GM03348 (cell line): ENCODE measurements at places on chromosomes 16 and 17.

GRCh38 chr16:87107201-87107600 lies 210.0 kb downstream of the C16orf95 start:
- no peak for DNase-seq

DNA sequence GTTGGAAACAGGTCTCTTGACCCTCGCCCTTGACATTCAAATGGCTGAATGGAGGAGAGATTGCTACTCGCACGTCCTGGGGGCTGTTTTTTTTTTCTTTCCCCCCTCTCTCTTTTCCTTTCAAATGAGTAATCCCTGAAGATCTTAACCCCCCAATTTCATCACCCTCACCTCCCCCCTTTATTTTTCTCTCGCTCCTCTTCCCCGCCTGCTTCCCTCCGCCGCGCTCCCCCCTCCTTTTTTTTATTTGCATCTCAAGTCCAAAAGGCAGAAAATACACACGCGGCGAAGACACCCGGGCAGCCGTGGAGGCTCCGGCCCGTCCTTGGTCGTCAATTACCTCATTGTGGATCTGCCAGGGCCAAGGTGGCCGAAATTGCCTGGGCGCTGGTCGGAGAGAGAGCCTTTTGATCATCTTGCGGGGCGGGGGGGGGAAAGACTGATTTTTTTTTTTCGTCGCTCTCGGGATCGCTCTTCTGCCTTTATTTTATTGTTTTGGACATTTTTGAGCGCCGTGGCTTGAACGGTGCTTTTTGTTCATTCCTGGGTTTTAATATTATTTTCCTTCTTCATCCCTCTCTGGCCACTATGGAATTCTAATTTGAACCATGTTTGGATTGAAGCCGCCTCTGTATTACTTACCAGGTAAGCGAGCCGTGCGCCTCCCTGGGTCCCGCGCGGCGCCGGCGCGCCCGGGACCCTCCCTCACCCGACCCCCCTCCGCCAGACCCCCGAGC lies 57.2 kb upstream of the GSE1 start:
- DNase-seq = peak; percentile 70

GRCh38 chr17:17748179-17748578 lies 66.9 kb downstream of the RAI1 start:
- no peak for DNase-seq

DNA sequence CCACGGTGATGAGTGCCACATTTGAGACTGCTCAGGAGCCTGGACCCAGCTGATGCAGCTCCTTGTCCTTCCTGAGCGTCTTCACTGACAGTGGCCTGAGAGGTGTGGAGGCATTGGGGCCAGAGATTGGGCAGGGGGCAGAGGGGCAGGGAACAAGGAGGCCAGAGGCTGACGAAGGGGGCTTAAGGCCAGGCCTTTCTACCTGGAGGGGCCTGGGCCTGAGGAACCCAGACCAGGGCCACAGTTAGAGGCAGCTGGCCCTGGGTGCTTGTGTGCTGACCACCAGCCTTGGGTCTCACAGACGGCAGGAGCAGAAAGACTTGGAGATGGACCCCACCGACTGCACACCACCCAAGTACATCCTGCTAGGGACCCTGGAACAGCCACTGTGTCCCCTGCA lies 168.2 kb upstream of the ZNF267 start:
- DNase-seq = no peak

- DNase-seq = peak; percentile 64
These were observed 36.8 kb downstream of the CHD9 start for GRCh38 chr16:53091466-53092211.

GRCh38 chr17:11952610-11953009 lies 44.7 kb downstream of the ZNF18 start:
- DNase-seq = no peak

DNA sequence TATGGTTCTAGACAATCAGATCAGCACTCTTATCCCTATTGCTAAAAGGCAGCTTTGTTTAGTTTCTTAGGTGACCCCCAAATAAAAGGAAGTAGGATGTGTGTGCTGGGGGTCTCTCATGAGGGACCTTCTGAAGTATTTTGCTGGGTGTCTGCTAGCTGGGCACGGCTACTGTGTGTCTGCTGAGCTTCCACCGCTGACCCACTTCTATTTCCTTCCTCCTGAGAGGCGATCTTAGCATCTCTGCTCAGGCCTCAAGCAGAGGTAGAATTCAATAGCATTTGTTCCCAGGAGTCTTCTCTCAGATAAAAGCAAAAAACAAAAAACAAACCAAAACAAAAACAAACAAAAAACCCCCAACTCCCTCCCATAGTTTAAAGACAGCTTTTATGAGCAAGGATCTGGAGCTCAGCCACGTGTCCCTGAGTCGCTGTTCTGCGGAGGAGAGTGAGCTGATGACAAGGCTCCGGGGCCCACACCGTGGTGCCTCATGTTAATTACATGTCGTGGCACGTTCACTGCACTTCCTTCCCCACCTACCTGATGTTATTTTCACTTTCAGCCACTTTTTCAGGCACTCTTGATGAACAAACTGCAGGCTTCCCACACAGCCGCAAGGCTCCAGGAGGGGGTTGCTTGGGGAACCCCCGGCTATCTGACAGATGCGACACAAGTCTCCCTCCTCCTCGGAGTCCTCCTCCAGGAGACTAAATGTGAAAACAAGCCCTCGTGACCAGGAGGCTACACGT lies 83.5 kb downstream of the MARCHF10 start:
- no peak for DNase-seq

DNA sequence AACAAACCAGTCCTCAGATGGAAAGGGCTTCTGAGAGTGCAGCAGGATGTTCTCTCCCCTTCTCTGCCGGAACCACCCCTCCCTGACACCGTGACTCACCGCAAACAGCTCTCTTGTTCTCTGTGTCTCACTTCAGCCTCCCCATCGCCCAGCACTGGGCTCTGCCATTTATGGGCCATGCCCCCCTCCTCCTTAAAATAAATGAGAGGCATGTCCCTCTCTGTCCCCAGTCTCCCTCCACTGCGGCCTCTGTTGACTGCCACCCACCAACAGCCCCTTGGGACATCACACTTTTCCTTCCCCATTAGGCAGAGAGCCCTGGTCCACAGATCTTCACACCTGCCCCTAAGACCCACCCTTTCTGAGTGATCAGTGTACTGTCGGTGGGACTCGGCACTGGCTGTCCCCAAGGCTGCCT lies 6.3 kb downstream of the CCDC102A start:
- peak; percentile 48 for DNase-seq

DNA sequence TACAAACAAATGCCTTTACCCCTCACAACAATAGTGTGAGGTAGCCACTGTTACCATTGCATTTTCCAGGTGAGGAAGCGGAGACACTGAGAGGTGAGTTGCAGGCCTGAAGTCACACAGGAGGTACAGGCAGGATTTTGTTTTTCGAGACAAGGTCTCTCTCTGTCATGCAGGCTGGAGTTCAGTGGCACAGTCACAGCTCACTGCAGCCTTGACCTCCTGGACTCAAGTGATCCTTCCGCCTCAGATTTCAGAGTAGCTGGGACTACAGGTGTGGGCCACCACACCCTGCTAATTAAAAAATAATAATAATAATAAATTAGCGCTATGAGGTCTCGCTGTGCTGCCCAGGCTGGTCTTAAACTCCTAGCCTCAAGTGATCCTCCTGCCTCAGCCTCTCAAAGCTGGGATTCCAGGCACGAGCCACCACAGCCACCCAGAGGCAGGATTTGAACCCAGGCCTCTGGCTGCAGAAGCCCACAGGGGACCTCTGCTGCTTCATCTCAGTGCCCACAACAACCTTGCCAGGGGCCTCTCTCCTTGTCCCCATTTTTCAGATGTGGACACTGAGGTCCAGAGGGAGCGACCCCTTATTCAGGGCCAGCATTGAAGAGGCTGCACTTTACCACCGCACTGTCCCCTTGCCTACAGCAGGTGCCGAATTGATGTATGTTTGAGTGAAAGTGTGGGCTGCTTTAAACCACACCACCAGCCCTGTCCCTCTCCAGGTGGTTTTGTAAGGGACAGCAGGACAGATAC lies 16.0 kb upstream of the CIBAR2 start:
- DNase-seq = no peak

DNA sequence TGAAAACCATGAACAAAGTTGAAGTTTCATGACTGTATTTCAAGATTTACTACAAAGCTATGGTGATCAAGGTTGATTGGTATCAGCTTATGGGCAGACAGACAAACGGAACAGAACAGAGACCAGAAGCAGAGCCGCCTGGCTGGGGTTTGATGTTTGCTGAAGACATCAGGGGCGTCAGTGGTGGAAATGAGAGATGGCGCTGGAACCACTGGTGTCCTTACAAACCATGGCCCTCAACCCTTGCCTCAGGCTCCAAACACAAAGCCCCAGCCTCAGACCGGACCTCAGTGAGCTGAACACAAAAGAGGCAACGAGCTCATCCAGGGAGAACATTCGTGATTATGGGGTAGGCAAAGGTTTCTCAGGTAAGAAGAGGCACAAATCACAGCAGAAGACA lies 113.0 kb upstream of the METRNL start:
- DNase-seq = no peak

DNA sequence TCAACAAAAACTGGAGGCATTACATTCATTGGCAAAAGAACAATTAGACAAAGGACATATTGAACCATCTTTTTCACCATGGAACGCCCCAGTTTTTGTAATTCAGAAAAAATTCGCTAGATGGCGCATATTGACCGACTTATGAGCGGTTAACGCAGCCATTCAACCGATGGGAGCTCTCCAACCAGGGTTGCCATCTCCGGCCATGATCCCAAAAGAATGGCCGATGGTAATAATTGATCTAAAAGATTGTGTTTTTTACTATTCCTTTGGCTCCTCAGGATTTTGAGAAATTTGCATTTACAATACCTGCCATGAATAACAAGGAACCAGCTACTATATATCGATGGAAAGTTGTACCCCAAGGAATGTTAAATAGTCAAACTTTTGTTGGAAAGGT lies 21.4 kb downstream of the ALOX15B start:
- DNase-seq = peak; percentile 86

- DNase-seq = peak; percentile 33
These were observed 83.3 kb downstream of the NOG start for GRCh38 chr17:56676810-56677209.

GRCh38 chr16:88880226-88881006 lies 14.0 kb upstream of the PABPN1L start:
- no peak for DNase-seq

- DNase-seq = no peak
These were observed 205.2 kb upstream of the WSCD1 start for GRCh38 chr17:5864741-5865657.

DNA sequence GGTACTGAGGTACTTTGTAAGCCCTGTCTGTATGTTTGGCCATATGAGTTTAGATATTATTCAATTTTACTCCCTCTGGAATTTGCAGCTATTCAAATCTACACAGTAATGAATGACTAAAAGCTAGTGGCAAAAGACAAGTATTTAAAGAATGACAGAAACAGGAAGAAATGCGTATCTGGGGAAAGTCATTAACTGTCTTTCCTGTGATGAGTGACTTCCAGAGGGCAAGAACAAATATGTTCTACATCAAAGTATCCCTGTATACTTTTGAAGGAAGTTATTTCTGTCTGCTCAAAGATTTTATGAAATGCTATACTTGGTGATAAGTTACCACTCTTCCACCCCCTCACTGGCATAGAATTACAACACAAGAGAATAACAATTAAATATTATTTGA lies 489.3 kb upstream of the SOX9 start:
- peak; percentile 7 for DNase-seq

- DNase-seq = peak; percentile 82
These were observed 118.1 kb downstream of the ENGASE start for GRCh38 chr17:79192503-79193351.

GRCh38 chr17:18017958-18018357 lies 21.0 kb downstream of the ATPAF2 start:
- no peak for DNase-seq
